HS-5 (cell line): ENCODE measurements at places on chromosomes 12 and 14.

GRCh38 chr12:12017798-12018197 is 52.9 kb upstream of the BCL2L14 start:
- DNase-seq = no peak

- DNase-seq = no peak
Measured at GRCh38 chr14:54685286-54685845, 118.4 kb downstream of the SAMD4A start.

- peak; percentile 28 for DNase-seq
Measured at GRCh38 chr14:58501214-58501816, 73.8 kb downstream of the KIAA0586 start.

DNA sequence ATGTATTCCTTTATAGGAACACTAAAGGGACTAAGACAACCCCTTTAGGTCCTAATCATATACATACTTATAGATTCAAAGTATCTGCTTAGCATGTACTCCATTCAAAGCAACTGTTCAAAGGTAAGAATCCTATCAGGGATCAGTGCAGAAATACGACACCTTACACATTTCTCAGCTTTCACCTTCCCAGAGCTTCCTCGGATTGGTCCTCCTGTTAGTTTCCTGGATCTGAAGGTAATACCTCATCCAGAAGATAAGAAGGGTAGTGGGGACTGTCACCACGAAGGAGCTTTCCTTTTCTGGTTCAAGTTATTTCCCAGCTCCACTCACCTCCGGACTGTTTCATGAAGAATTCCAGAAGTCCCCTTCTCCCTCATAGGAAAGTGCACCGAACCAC is 38.0 kb downstream of the RCOR1 start:
- DNase-seq = no peak

DNA sequence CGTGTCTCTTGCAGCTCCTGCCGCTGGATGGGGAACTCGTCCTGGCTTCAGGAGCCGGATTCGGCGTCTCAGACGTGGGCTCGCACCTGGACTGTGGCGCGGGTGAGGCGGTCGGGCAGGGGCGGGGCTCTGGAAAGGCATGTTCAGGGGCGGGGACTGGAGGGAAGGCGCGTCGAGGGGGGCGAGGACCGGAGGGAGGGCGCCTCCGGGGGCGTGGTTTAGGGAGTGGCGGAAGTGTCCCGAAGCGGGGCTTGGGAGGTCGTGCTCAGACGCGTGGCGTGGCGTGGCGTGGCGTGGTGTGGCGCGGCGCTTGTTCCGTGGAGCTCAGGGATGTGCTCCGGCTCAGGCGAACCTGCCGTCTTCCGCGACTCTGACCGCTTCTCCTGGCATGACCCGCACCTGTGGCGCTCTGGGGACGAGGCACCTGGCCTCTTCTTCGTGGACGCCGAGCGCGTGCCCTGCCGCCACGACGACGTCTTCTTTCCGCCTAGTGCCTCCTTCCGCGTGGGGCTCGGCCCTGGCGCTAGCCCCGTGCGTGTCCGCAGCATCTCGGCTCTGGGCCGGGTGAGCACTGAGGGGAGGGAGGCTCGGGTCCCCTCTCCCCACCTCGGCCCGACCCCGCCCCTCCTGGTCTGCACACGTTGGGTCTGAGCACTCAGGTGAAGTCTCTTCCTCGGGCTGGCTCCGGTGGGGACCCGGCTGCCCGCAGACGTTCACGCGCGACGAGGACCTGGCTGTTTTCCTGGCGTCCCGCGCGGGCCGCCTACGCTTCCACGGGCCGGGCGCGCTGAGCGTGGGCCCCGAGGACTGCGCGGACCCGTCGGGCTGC is 6.2 kb downstream of the AMN start:
- no peak for DNase-seq

- no peak for DNase-seq
Measured at GRCh38 chr12:554001-554285, 94.2 kb downstream of the B4GALNT3 start.

DNA sequence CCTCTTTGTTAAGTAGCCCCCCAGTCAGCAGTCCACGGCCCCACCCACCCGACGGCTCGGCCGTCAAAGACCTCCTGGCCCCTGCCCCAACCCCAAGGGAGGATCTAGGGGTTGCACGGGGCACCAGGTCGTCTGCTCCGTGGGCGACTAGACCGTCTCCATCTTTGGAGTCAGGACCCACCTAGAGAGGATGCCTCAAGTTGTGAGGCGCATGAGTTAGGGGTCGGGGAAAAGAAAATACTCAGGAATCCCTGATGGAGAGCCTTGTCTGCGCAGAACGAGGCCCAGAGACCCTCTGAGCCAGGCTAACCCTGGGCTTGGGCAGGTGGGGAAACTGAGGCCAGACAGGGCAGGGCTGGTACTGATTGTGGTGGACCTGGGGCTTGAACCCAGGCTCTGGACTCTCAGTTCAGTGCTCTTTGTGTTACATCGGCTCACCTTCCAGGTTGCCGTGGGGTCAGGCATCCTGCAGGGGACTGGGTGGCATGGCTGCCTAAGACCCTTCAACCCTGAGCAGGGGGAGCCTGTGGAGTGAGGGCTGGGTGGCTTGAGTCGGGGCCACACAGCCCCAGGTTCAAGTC is 839 bp downstream of the OTUB2 start:
- DNase-seq = no peak

GRCh38 chr14:36113341-36113740 is 63.2 kb downstream of the PTCSC3 start:
- DNase-seq = no peak

GRCh38 chr14:61561657-61562276 is 133.5 kb upstream of the HIF1A start:
- peak; percentile 98 for DNase-seq

- no peak for DNase-seq
Measured at GRCh38 chr14:72501439-72501838, 392.5 kb downstream of the DPF3 start.

- no peak for DNase-seq
Measured at GRCh38 chr14:100552524-100553125, 34.6 kb downstream of the BEGAIN start.

DNA sequence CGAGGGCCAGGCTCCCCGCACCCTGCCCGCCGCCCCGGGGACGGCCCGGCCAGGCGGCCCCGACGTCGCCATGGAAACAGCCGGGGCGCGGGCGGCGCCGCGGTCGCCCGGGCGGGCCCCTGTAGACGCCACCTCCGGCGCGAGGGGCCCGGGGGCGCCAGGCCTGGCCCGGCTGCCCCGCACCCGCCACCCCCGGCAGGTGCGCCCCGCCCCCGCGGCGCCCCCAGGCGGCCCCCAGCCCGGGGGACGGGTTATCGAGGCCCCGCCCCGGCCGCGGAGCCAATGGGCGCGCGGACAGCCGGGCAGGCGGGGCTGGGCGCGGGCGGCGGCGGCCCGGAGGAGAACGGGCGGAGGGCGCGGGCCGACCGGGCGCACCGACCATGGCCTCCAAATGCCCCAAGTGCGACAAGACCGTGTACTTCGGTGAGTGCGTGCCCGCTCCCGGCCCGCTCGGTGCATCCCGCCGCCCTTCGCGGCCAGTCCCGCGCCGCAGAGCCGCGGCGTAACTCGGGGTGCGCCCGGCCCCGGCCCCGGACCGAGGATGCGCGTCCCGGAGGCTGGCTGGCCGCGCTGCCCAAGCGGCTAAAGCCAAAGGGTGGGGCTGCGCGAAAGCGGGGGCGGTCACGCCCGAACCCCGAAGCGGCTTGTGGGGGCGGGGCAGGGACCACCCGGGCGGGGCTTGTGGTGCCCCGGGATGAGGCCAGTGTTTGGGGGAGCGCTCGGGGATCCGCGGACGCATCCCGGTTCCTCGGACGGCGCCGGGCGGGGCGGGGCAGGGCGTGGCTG is at the start of gene CRIP2:
CRIP2 (plus strand) TSS at position 339 of the 786 bp plus-strand sequence; CDS start at position 381, 42 bp downstream.
- no peak for DNase-seq

GRCh38 chr14:94648801-94649200 is 36.6 kb downstream of the SERPINA3 start:
- DNase-seq = no peak

DNA sequence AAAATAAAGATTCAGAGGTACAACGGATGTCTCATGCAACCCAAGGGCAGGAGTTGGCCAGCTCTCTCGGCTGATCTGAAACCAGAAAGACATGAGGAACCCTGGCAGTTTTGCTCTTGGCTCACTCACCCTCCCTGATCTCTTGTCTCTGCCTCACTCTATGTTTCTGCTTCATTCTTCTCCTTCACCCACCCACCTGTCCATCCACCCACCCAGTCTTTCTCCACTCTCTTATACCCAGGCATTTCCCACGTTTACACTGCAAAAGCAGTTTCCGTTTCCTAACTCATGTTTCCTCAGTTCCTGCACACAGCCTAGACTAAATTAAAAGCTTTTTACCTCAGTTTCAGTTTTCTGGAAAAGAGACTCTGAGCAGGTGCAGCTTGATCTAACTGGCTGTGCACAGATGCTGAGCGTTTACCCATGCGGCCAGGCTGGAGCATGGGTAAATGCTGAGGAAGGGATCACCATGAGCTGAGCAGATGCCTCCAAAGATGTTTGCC is 157.6 kb downstream of the PRKCH start:
- no peak for DNase-seq
